Stimulated activated CD8-positive, alpha-beta memory T cell treated with anti-CD3 and anti-CD28 coated beads, Interleukin-12 subunit alpha, Interleukin-12 subunit beta, amount 100 ng/mL, for 1 hour (primary cell): ENCODE measurements at places on chromosomes 12 and 14.

GRCh38 chr12:15726027-15726877 is 62.9 kb downstream of the EPS8 start:
- DNase-seq, result no peak

- no peak for DNase-seq
Observed at GRCh38 chr14:21680072-21680471, 6.5 kb upstream of the OR4E1 start.

- DNase-seq, result no peak
Observed at GRCh38 chr14:34853041-34853440, 22.1 kb downstream of the BAZ1A start.

DNA sequence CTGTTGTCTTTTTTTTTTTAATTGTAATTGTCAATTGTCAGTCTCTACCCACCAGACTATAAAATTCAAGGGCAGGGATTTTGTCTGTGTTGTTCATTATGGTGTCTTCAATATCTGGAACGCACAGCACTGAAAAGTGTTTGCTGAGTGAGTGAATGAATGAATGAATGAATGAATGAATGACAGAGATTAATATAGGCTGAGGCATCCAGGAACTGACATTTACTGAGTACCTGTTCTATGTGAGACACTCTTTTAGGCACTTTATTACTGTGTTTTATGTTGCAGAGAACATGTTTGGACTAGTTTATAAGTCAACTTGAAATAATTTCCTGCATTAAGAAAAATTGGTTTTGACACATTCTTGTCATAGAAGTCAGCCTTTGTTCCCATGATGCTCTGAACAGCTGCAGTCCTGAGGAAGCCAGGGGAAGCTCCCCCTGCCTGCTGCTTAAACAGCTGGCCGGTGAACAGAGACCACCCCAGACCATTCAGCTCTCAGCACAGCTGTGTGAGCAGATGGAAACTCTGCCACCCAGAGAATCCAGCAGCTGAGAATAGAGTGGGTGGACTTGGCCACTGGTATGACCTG is 160.7 kb upstream of the CCND2 start:
- no peak for DNase-seq

GRCh38 chr14:100297320-100298300 is 8.6 kb downstream of the SLC25A29 start:
- DNase-seq, result no peak

DNA sequence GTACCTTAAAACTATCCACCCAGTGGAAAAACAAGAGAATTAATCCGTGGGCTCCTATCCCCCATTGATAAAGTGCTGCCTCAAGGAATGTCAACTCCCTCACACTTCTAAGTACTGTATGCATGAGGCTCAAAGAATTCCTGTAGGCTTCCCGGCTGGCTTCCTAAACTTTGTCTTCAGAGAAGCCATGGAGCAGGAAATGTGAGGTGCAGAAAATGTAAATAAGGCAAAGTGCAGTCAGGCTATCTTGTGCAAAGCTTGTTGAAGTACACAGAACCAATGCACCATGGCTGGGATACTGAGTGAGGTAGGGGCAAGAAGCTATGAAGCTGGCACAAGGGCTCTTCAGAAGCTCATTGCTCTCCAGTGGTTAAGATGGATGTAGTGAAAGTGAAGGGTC is 611.0 kb downstream of the FSCB start:
- DNase-seq, result no peak

GRCh38 chr12:106903241-106903945 is 52.3 kb upstream of the TMEM263 start:
- peak; percentile 48 for DNase-seq
